ENCODE measurements at places on chromosomes 5 and 9.

GRCh38 chr5:27266184-27266583 lies 227.8 kb upstream of the CDH9 start:
- H3K27ac ChIP-seq, result no peak overlapping the region
- H3K36me3 ChIP-seq, result no peaks in the 10 kb centered on the region
- H3K27me3 ChIP-seq, result no peaks in the 10 kb centered on the region
- no peak overlapping the region for H3K4me3 ChIP-seq
- H3K4me1 ChIP-seq, result no peaks in the 10 kb centered on the region

- H3K4me3 ChIP-seq, result no peak overlapping the region
- H3K27me3 ChIP-seq, result peaks cover 36% of the 10 kb centered on the region
- H3K4me1 ChIP-seq, result no peaks in the 10 kb centered on the region
- peak; percentile 22 for DNase-seq
- no peak overlapping the region for H3K27ac ChIP-seq
These were observed 146.4 kb downstream of the EGFLAM start for GRCh38 chr5:38404667-38405276.

DNA sequence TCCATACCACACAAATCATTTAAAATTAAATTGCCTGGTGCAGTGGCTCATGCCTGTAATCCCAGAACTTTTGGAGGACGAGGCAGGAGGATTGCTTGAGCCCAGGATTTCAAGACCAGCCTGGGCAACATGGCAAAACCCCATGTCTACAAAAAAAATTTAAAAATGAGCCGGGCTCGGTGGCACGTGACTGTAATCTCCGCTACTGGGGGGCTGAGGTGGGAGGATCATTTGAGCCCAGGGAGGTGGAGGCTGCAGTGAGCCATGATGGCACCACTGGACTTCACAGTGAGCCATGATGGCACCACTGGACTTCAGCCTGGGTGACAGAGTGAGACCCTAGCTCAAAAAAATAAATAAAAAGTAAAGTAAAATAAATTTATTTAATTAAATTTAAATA lies 40.9 kb downstream of the LYRM7 start:
- peak overlapping the region; percentile 38 for H3K4me3 ChIP-seq
- DNase-seq, result no peak
- no peak overlapping the region for H3K27ac ChIP-seq
- peaks cover 7% of the 10 kb centered on the region for H3K36me3 ChIP-seq
- H3K4me1 ChIP-seq, result peaks cover 72% of the 10 kb centered on the region
- H3K27me3 ChIP-seq, result no peaks in the 10 kb centered on the region

DNA sequence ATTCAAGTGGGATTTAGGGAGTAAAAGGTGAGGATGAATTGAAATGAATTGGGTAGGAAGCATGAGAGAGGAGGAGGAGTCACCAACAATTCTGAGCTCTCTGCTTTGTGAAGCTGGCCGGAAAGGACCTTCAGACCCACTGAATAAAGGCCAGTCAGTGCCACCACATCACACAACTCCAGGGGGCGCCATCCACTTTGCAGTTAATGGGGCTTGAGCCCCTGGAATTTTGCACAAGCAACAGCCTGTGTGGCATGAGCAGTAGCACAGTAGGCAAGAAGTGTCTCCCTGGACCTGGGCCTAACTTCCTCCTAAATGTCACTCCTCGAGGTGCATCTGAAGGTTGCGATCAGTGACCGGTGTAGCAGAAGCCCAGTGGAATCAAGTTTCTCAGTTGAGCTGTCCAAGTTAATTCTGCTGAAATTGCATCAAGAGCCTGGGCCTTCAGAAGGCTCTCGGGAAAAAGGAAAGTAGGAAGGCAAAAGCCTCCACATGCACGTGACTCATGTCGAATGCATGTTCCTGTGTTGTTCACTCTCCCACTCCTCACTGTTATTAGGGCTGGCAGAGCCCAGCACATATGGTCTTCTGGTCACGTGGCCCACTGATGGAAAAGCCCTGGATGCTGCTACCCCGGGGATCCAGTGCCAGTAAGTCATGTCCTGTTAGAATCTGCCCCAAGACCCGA lies 27.8 kb upstream of the GLIS3 start:
- H3K36me3 ChIP-seq, result no peaks in the 10 kb centered on the region
- no peaks in the 10 kb centered on the region for H3K27me3 ChIP-seq
- peak; percentile 19 for DNase-seq
- no peak overlapping the region for H3K4me3 ChIP-seq

DNA sequence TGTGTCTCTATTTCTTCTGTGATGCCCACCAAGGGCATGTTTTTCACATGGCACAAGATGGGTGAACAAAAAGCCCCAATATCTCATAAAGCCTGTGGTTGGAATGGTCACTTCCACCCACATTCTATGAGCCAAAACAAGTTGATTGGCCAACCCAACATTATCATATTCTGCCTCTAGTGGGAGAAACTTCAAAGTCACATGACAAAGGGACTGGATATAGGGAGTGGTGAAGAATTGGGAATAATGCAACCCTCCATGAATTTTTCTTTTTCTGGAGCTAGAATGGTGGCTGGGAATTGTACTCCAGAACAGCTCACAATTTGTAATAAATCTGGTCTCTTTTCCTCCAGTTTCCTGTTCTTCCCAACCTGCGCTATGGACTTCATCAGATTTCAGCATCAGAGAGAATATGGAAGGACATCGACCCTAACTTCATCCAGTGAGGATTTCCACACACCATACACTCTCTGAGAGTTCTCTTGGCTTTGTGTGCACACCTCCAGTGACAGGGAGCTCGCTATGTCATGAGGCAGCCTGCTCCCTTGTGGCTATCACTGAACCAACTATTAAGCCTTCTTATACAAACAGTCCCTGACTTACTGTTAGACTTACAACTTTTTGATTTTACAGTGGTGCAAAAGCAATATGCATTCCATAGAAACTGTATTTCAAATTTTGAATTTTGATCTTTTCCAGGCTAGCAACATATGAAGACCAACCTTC lies 12.0 kb upstream of the B4GALT1 start:
- no peaks in the 10 kb centered on the region for H3K36me3 ChIP-seq
- H3K4me1 ChIP-seq, result no peaks in the 10 kb centered on the region
- H3K27me3 ChIP-seq, result no peaks in the 10 kb centered on the region
- no peak for DNase-seq
- H3K27ac ChIP-seq, result no peak overlapping the region

DNA sequence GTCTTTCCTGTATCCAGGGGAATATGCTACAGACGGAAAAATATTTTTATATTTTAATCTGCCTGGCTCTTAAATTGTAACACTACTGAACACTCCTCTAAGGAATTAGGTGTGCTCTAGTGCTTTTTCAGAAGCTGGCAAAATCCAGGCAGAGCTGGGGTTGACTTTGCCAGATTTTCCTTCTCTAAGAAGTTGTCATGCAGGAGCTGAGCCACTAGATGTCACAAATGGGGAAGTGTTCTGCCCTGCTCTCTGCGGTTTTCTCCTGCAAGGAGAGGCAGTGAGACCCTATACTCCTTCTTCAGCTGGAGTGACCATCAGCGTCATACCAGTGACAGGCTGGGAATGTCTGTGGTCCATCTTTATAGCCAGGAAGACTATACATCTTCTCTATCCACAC lies 112.5 kb downstream of the HAPLN1 start:
- peaks cover 12% of the 10 kb centered on the region for H3K27me3 ChIP-seq
- no peaks in the 10 kb centered on the region for H3K36me3 ChIP-seq
- DNase-seq, result no peak
- no peak overlapping the region for H3K4me3 ChIP-seq

- H3K27me3 ChIP-seq, result peaks cover 22% of the 10 kb centered on the region
- no peak for DNase-seq
These were observed 1.5 kb upstream of the CFAP77 start for GRCh38 chr9:132408521-132408920.

DNA sequence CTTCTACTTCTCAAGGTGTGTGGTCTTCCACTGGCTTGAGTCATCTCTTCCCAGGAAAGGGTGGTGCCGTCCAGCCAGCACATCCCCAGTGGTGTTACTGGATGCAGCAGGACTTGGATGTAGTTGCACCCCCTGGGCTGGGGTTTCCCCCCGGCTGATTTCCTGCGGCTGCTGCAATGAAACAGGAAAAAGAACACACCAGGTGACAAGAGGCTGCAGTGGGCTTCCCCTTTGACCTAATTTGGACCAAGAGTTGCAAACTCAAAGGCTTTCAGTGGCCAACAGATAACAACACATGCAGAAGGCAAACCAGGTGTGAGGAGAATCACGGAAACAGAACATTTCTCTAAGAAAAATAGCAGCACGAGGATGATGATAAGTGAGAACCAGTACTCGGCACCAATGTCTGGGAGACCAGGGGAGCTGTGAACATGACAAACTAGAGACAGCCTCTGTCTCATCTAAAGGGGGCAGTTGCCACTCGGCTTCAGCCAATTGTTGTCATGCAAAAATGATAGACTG lies 83.7 kb downstream of the PDE6A start:
- peak; percentile 67 for DNase-seq
- no peaks in the 10 kb centered on the region for H3K27me3 ChIP-seq
- H3K4me3 ChIP-seq, result no peak overlapping the region
- peaks cover 2% of the 10 kb centered on the region for H3K36me3 ChIP-seq

DNA sequence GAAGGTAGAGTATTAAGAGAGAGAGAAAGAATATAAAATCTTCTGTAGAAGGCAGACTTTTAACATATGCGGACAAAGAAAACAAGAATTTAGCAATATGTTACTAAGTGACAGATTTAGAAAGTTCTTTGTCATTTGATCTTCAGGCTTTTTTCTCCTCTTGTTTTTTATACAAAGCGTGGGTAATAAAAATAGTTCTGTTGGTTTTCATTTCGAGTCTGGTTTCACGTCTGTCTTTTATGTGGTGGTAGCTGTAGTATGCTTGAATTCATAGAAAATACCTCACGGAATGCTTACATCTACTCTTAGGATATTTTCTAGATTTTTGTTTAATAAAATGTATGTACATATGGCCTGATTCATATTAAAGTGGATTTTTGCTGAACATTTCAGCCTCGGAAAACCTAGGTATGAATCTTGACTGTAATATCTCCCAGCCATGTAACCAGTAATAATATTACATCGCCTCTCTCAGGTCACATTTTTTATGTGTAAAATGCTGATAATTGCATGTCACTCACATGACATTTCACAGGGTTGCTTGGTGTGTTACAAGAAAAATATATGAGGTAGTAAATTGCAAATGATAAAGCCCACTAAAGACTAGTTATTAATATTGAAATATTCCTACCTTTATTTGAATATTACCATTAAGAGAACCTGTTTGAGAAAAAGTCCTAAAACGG lies 72.5 kb upstream of the TAF11L2 start:
- no peaks in the 10 kb centered on the region for H3K27me3 ChIP-seq
- no peak overlapping the region for H3K4me3 ChIP-seq
- H3K36me3 ChIP-seq, result no peaks in the 10 kb centered on the region
- no peak for DNase-seq
- H3K4me1 ChIP-seq, result no peaks in the 10 kb centered on the region
- H3K27ac ChIP-seq, result no peak overlapping the region

DNA sequence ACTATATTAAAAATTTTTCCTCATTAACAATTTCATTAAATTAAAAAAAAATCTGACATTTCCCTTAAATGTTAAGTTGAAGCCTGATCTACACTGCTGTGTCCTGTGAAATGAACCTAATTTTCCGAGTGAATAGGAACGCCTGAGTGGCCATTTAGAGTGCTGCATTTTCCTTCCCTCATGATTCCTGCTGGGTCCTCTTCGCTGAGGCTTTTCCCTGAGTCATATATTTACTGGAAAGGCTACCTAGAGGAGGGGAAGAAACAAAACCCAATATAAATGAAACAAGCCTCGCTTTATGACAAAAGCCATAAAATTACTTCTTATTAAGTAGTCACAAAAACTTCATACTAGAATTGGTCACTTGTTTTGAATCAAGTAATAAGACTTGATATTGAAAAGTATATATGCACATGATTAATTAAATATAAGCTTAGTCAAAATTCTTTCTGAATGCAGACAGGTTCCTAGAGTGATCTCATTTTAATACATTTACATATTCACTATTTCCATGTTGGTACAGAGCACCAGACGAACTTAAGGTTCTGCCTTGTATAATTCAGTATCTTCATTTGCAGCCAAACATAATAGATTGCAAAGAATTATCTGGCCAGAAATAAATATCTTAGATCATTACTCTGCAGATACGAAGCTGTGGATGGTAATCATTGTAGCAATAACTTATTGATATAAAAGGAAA lies 6.3 kb upstream of the ISCA1 start:
- H3K27ac ChIP-seq, result no peak overlapping the region
- no peak for DNase-seq
- peaks cover 25% of the 10 kb centered on the region for H3K4me1 ChIP-seq

GRCh38 chr9:131008909-131009618 lies at the start of gene LAMC3:
TSS of gene LAMC3 (plus strand) at chr9:131009174. CDS start at chr9:131009215, 41 bp downstream.
- no peak within 1 kb of the TSS for H3K27ac ChIP-seq
- no peaks in the 10 kb centered on the region for H3K4me1 ChIP-seq
- peak; percentile 8 for DNase-seq
- H3K36me3 ChIP-seq, result no peaks in the 10 kb centered on the region

- H3K4me1 ChIP-seq, result no peaks in the 10 kb centered on the region
- H3K27ac ChIP-seq, result no peak overlapping the region
- H3K36me3 ChIP-seq, result no peaks in the 10 kb centered on the region
- H3K4me3 ChIP-seq, result no peak overlapping the region
- no peaks in the 10 kb centered on the region for H3K27me3 ChIP-seq
- no peak for DNase-seq
These were observed 664.0 kb downstream of the NR2F1-AS1 start for GRCh38 chr5:92917044-92917443.

DNA sequence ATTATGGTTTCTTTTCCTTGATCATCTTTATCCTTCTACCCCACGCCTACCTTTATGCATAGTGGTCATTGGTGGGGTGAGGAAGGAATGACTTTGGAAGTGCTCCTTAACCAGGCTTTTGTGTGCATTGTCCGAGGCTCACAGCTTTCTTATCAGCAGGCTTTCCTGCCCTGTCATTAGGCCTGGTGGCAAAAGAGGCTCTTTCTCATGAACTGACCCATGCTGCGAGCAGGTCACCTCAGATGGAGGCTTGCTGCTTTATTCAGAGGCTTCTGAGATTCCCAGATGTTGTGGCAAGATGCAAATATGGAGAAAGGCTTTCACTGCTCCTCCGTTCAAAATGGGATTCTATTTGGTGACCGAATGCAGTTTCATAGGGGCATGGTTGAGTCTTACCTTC lies 57.4 kb upstream of the DMRTA1 start:
- no peak overlapping the region for H3K4me3 ChIP-seq
- H3K27ac ChIP-seq, result no peak overlapping the region
- H3K4me1 ChIP-seq, result no peaks in the 10 kb centered on the region
- no peaks in the 10 kb centered on the region for H3K36me3 ChIP-seq
- no peaks in the 10 kb centered on the region for H3K27me3 ChIP-seq

- no peak overlapping the region for H3K27ac ChIP-seq
- peaks cover 13% of the 10 kb centered on the region for H3K27me3 ChIP-seq
- no peaks in the 10 kb centered on the region for H3K4me1 ChIP-seq
- H3K4me3 ChIP-seq, result no peak overlapping the region
- DNase-seq, result no peak
These were observed 47.2 kb downstream of the OR2K2 start for GRCh38 chr9:111282845-111283244.

DNA sequence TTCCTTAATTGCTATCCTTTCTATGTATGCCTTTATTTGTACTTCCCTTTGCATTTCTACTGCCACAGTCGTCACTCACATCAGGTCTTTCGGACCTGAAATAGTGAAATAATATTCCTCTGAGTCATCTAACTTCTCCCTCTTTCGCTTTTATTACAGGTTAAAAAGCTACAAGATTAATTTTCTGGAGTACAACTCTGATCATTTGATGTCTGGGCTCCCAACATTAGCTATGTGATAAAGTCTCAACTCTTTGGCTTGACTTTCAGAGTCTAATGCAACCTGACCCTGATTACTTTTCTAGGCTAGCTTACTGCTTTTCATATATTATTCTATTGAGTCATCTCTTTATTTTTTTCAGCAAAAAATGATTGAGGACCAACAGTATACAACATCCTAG lies 638.8 kb upstream of the WWC1 start:
- H3K27ac ChIP-seq, result no peak overlapping the region
- no peaks in the 10 kb centered on the region for H3K27me3 ChIP-seq
- H3K4me1 ChIP-seq, result no peaks in the 10 kb centered on the region
- no peak overlapping the region for H3K4me3 ChIP-seq
- no peak for DNase-seq
